ENCODE measurements at places on chromosomes 3 and 15. TPM values are rescaled to one million over a fixed set of nuclear protein-coding genes. Genes with fewer than 3 reads are reported as not detected.

GRCh38 chr3:181610083-181610972, 101.4 kb upstream of the SOX2 start:
- no peak for DNase-seq

The ANKRD63 gene
- total RNA-seq = not detected

The P2RY1 gene
- 5.6 TPM for total RNA-seq

The KBTBD12 gene
- total RNA-seq = not detected
